Posterior vena cava (tissue), 2 donors: ENCODE measurements at places on chromosomes 5 and 9.

GRCh38 chr9:30482499-30482898 is 1901.9 kb upstream of the ACO1 start:
- no peak for DNase-seq

- DNase-seq = peak; percentile 96
Measured at GRCh38 chr5:399296-400281, 43.4 kb upstream of the EXOC3 start.

DNA sequence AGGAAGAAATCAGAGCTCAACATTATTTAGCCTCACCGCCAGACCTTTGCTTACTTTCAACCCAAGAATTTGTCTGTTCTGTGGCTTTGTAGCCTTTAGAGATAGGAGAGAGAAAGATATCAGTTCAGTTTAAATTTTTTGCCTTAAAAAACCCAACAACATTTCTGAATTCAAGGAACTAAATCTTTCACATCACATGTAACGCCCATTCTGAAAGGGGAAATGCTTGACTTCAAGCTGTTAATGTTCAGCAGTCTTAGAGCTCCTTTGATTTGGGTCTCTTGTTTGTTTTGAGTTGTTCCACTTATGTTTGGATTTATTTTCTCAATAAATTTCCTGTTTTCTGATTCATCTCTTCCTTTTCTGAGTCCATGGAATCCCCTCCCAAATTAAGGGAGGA is 294.5 kb downstream of the ARHGAP26 start:
- DNase-seq = no peak

GRCh38 chr5:61570767-61571166 is 238.7 kb downstream of the ZSWIM6 start:
- DNase-seq = no peak

GRCh38 chr5:55771175-55771655 is 33.4 kb downstream of the DDX4 start:
- no peak for DNase-seq

- DNase-seq = no peak
Measured at GRCh38 chr5:148146487-148146886, 21.9 kb upstream of the SPINK14 start.

GRCh38 chr9:26462751-26463150 is 429.9 kb downstream of the CAAP1 start:
- DNase-seq = no peak

- DNase-seq = no peak
Measured at GRCh38 chr5:78095125-78095524, 199.4 kb downstream of the AP3B1 start.

DNA sequence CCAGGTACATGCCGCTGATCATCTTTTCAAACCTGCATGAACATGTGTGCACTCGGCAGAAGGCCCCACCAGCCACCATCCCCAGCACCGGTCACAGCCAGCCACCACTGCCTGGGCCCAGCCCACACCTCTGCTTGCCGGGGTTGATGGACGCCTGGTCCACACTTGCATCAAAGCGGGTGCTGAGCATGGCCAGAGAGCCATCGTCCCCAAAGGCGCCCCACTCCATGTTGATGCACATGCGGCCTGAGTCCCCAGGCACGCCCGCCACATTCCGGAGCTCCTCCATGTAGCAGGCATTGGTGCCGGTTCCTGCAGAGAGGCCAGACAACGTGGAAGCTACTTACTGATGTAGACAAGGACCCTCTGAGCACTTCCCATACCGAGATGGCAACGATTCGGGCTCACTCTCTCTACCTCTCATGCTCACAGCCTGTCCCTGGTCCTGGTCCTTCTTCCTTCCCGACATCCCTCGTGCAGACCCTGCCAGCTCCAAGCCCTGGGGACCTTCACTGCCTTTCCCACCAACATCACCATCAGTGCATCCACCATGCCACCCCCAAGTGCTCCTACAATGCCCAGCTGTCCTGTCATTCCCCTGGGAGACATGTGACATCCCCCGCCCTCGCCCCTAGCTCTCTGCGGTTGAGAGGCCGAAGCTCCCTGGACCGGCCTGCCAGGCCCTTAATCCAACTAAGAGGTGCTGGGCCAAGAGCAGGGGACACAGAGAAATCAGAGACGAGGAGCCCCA is 17.2 kb downstream of the HK3 start:
- DNase-seq = peak; percentile 77

- peak; percentile 68 for DNase-seq
Measured at GRCh38 chr9:23821375-23822181, 4.5 kb downstream of the ELAVL2 start.

DNA sequence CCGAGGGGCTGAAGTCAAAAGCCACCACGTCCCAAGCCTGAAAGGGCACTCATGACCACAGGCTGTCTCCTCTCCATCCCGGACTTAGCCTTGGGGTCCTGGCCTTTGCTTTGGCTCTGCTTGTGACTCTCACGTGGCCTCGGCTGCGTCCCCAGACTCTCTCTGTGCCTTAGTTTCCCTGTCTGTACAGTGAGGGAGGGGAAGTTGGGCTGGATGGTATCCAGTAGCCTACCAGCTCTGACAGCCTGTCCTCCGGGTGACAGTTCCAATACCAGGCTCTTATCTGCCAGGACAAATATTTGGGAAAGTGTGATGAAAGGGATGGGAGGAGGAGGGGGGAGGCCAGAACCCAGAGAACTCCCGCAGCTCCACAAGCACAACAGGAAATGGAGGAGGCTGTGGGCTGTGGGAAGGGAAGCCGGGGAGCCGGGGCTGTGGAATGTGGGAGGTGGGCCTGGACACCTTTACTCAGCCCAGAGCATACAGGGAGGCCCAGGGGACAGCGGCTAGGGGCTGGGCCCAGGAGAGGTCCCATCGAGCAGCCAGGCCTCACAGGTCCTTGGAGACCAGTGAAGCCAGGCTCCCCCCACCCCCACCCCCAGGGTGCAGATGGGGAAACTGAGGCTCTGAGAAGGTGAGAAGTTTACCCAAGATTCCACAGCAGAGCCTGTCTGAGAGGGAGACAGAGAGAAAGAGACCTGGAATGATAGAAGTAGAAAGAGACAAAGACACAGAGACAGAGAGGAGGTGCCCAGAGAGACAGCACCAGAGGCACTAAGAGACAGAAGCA is 18.3 kb downstream of the PDGFRB start:
- DNase-seq = no peak

- DNase-seq = no peak
Measured at GRCh38 chr9:33151007-33151557, 16.1 kb downstream of the B4GALT1 start.

- DNase-seq = peak; percentile 73
Measured at GRCh38 chr9:124652615-124653393, 118.3 kb downstream of the NR6A1 start.

GRCh38 chr5:66129144-66129543 is 15.0 kb upstream of the SREK1 start:
- no peak for DNase-seq

GRCh38 chr5:73412597-73412988 is 36.0 kb downstream of the FOXD1 start:
- DNase-seq = no peak

- peak; percentile 68 for DNase-seq
Measured at GRCh38 chr5:179455320-179455719, 95.0 kb upstream of the RUFY1 start.

DNA sequence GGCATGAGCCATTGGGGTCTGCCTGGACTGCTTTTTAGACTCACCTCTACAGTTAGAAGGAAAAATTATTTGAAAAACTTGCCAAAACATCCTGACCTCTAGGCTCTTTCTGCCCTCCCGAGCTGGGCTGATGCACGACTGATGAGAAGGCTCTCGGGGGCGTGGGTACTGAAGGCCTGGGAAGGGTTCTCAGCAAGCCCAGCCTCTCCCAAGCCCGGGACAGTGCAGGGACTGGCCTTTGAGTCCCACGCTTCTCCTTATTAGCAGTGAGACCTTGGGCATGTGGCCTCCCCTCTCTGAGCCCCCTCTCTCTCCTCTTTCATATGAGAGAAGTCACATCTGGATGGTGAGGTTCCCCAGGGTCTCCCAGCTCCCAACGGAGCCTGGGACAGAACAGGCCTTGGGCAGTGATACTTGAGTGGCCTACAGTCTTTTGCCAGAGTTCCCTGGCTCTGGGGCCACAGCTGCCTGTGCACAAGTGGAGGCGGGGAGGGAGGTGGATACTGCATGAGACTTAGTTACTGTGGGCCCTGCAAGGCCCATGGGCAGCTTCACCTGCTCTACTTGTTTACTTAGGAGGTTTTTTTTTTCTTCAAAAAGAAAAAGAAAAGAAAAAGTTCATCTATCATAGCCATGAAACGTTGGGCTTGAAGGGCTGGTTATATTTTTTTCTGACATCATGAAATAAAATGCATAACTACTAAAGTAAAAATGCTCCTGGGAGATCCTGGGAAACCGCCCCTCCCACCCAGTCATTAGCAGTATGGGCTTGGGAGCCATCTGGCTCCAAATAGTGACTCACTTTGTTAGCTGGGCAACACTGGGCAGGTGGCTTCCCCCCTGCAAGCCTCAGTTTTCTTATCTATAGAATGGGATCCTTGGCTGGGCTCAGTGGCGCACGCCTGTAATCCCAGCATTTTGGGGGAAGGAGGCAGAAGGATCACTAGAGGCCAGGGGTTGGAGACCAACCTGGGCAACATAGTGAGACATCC is 139.4 kb downstream of the GAPVD1 start:
- DNase-seq = no peak

- no peak for DNase-seq
Measured at GRCh38 chr9:111891910-111892499, 4.6 kb upstream of the UGCG start.

- DNase-seq = no peak
Measured at GRCh38 chr5:36675282-36675681, 68.9 kb downstream of the SLC1A3 start.

DNA sequence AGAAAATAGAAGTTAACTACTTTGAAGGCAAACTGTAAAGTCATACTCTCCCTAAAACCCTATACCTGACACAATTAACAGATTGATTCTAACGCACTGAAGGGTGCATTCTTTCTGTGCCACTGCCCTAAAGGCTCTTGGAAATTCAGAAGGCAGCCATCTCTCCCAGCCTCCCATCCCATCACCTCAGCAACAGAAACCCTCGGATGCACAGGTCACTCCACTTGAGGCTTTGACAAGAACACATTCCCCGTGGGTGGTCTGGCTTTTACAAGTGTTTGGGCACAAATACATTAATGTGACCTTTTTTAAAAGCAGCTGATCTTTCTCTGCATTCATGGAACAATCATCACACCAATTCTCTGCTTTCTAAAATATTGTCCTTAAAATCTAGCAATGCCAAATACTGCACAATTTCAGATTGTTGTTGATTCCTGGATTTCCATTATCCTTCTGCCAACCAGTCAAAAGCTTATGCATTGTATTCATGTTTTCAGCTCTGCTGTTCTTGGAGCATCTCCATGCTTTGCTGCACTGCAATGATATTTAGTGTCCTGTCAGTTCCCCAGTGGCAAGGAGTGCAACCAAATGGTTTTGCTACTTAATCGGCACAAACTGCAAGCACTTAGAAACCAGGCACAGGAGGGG is 175.6 kb downstream of the TMEM161B start:
- DNase-seq = no peak

- no peak for DNase-seq
Measured at GRCh38 chr9:2066312-2067273, 51.4 kb downstream of the SMARCA2 start.

- peak; percentile 64 for DNase-seq
Measured at GRCh38 chr9:93107151-93107824, 11.3 kb downstream of the CARD19 start.

DNA sequence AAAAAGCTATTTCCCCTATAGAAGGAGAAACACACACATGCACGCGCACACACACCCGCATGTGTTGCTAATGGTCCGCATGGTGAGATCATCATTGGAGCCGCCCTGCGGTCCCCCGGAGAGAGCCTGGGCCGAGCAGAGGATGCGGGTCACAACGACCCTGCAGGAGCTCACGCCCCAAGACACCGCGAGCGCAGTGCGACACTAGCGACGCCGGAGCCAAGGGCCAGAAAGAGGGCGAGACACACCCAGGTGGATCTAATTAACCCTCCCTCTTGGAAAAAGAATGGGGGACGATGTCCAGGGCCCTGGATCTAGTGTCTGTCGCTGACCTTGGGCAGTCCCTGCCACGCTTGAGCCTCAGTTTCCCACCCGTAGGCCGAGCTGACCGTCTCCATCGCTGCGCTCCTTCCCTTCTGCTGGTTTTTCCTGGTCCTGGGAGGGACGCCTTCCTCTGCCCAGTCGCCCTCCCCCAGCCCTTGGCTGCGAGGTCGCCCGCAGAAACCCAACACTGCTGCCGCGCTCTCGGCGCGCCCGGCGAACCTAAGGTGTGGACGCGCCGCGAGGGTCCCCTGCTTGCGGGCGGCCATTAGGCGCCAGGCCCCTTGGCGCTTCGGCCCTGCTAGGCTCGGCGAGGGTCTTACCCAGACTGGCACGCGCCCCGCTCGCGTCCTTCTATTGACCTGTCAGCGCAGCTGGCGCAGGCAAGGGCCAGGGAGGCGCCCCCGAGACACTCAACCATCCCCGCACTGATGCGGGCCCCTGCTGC is 47.5 kb upstream of the RNF20 start:
- peak; percentile 79 for DNase-seq

GRCh38 chr5:57493034-57493433 is 10.4 kb upstream of the ACTBL2 start:
- no peak for DNase-seq

GRCh38 chr5:135265497-135266302 is 133.3 kb downstream of the MACROH2A1 start:
- no peak for DNase-seq

GRCh38 chr9:123250504-123250903 is 17.9 kb downstream of the STRBP start:
- DNase-seq = no peak

- DNase-seq = peak; percentile 48
Measured at GRCh38 chr9:134618833-134619447, 22.7 kb upstream of the COL5A1 start.

- DNase-seq = no peak
Measured at GRCh38 chr5:95986937-95987520, 25.4 kb upstream of the ELL2 start.

- no peak for DNase-seq
Measured at GRCh38 chr5:3163626-3164025, 412.1 kb upstream of the IRX2 start.

DNA sequence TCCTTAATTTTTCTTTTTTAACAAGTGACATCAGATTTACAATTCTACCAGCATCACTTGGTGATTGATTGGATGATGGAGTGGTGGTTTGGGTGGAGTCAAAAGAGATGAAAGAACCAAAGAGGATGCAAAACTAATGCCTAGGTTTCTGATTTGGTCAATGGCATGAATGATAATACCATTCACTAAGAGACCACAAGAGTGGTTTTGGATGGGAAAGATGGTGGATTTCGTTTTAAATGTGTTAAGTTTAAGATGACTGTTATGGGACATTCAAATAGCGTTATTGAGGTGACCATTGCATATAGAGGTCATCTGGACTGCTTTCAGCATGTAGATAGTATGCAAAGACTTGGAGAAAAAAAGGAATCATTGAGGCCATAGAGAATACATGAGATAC is 3.6 kb downstream of the SMC5 start:
- no peak for DNase-seq

GRCh38 chr9:113645227-113645977 is 181.9 kb downstream of the RGS3 start:
- peak; percentile 28 for DNase-seq

- DNase-seq = no peak
Measured at GRCh38 chr5:137203011-137203632, 296.0 kb downstream of the SPOCK1 start.

DNA sequence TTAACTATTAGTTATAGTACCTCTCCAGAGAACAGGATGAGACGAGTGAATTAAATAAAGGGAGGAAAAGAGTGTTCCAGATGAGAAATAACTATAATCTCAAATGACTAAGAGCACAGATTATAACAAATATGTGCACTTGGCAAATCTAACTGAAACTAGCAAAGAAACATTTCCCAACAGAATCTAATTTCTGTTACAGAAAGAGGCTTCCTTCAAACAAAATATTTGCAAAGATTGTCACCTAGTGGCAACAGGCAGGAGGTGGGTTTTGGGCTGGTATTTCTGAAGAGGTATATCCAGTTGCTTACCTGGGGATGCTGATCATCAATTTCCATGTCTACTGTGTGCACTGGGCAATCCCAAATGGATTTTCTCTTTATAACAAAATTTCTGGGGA is 5.6 kb upstream of the SPDL1 start:
- DNase-seq = no peak
